ENCODE measurements at places on chromosomes 2 and 18.

DNA sequence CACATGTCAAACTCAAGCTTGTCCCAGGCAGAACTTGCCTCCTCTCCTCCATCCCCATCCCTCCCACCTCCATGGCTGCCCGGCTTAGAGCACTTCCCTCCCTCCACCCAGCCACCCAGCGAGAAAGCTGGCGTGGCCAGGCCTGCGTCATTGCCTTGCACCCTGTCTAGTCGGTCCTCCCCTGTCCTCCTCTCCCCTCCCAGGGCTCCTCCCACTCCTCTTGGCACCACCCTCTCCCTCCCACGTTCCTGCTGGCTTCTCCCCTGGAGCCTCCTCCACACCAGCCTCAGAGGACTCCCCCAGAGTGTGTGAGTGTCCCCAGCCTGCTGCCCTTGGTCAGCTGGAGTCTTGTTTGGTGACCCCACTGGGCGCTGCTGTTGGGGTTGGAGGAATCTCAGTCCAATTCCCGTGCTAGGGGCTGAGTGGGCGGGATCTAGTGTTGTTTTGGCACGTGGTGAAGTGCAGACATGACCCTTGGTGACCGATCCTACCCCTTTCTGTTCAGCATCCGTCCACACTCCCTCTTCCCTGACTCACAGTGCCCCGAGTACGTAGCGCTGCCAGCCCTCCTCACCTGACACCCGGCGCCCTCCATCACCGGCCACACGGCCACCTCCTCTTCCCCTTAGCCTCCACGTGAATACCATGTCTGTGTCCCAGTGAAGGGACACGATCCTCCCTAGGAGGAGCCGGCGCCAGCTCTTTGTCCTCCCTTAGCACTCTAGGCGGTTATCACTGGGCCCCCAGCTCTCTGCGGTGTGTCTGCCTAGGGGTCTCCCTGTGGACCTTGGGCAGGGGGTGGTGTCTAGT is 41.4 kb downstream of the ATP6V1C2 start:
- H3K4me1 ChIP-seq: no peaks in the 10 kb centered on the region
- no peak for DNase-seq
- H3K4me3 ChIP-seq: no peak overlapping the region

- no peak for DNase-seq
- no peaks in the 10 kb centered on the region for H3K27me3 ChIP-seq
- no peak overlapping the region for H3K4me3 ChIP-seq
- no peaks in the 10 kb centered on the region for H3K36me3 ChIP-seq
Observed at GRCh38 chr2:198102856-198103255, 298.5 kb downstream of the PLCL1 start.

- H3K27me3 ChIP-seq: no peaks in the 10 kb centered on the region
- H3K4me3 ChIP-seq: no peak overlapping the region
- no peak overlapping the region for H3K27ac ChIP-seq
- H3K4me1 ChIP-seq: no peaks in the 10 kb centered on the region
- peak; percentile 36 for DNase-seq
Observed at GRCh38 chr2:128473175-128474035, 154.7 kb upstream of the HS6ST1 start.

GRCh38 chr2:169461143-169461542 is 18.2 kb upstream of the BBS5 start:
- no peak overlapping the region for H3K4me3 ChIP-seq
- no peak for DNase-seq
- H3K4me1 ChIP-seq: no peaks in the 10 kb centered on the region
- no peaks in the 10 kb centered on the region for H3K36me3 ChIP-seq
- H3K27me3 ChIP-seq: no peaks in the 10 kb centered on the region
- no peak overlapping the region for H3K27ac ChIP-seq

DNA sequence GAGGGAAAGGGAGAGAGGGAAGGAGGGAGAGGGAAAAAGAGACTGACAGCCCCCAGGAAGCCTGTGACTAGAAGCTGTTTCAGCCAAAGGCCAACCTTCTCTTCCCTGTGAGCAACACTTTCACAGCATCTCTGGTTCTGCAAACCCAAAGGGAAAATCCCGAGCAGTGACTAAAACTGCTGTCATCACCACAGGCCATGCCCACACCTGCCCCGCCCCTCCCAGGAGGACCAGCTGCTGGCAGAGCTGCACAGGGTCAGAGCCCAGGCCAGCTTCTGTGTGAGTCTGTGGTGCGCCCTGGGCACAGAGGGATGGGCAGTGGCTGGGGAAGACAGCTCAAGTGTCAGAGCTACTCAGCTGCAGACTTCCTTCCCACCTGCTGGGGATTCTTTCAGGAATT is 64.9 kb upstream of the OTOS start:
- no peaks in the 10 kb centered on the region for H3K4me1 ChIP-seq
- H3K27ac ChIP-seq: no peak overlapping the region
- H3K27me3 ChIP-seq: no peaks in the 10 kb centered on the region
- no peaks in the 10 kb centered on the region for H3K36me3 ChIP-seq
- DNase-seq: peak; percentile 7
- H3K4me3 ChIP-seq: no peak overlapping the region

- H3K4me3 ChIP-seq: no peak overlapping the region
- no peaks in the 10 kb centered on the region for H3K27me3 ChIP-seq
- DNase-seq: peak; percentile 92
- no peaks in the 10 kb centered on the region for H3K36me3 ChIP-seq
- peaks cover 2% of the 10 kb centered on the region for H3K4me1 ChIP-seq
Observed at GRCh38 chr2:237723602-237724001, 75.0 kb upstream of the RBM44 start.

- H3K4me1 ChIP-seq: no peaks in the 10 kb centered on the region
- no peak overlapping the region for H3K4me3 ChIP-seq
- no peaks in the 10 kb centered on the region for H3K36me3 ChIP-seq
- no peaks in the 10 kb centered on the region for H3K27me3 ChIP-seq
Observed at GRCh38 chr2:204333861-204334260, 211.4 kb upstream of the PARD3B start.

GRCh38 chr2:213422211-213422610 is 137.9 kb downstream of the SPAG16 start:
- no peak overlapping the region for H3K4me3 ChIP-seq
- no peaks in the 10 kb centered on the region for H3K36me3 ChIP-seq
- no peaks in the 10 kb centered on the region for H3K4me1 ChIP-seq
- no peak for DNase-seq
- H3K27ac ChIP-seq: no peak overlapping the region
- no peaks in the 10 kb centered on the region for H3K27me3 ChIP-seq

DNA sequence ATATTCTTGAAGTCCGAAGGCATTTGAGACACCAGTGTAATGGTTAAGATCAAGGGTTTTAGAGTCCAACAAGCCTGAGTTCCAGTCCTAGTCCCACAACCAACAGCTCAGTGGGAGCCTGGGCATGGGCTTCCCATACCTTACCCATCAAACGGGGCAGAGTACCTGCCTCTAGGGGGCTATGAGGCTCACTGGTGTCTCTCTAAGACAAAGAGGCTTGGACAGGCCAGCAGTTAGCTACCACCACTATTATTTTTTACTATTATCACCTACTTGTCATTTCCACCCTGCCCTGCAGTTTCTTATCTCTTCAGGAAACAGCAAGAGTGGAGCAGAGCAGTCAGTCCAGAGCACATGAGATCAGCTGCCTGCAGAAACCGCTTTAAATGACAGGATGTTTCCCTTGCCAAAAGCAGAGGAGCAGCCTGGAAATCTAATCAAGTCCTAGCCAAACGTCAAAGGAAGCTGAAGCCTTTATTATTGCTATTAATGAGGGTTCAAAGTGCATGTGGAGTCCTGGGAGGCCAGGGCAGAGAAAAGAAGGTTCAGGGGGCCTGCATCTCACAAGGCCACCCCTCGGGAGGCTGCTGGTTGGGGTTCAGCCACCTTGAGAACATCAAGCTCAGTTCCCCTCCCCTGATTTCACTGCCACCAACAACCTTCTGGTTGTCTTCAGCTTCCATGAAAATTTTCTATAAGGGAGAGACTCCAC is 66.6 kb downstream of the STPG4 start:
- peaks cover 10% of the 10 kb centered on the region for H3K4me1 ChIP-seq
- no peak overlapping the region for H3K4me3 ChIP-seq
- no peaks in the 10 kb centered on the region for H3K36me3 ChIP-seq
- H3K27ac ChIP-seq: peak overlapping the region; percentile 67

GRCh38 chr2:7952046-7952745 is 729.7 kb upstream of the ID2 start:
- no peaks in the 10 kb centered on the region for H3K4me1 ChIP-seq
- no peaks in the 10 kb centered on the region for H3K36me3 ChIP-seq
- DNase-seq: no peak
- H3K27ac ChIP-seq: no peak overlapping the region
- H3K27me3 ChIP-seq: no peaks in the 10 kb centered on the region
- no peak overlapping the region for H3K4me3 ChIP-seq

DNA sequence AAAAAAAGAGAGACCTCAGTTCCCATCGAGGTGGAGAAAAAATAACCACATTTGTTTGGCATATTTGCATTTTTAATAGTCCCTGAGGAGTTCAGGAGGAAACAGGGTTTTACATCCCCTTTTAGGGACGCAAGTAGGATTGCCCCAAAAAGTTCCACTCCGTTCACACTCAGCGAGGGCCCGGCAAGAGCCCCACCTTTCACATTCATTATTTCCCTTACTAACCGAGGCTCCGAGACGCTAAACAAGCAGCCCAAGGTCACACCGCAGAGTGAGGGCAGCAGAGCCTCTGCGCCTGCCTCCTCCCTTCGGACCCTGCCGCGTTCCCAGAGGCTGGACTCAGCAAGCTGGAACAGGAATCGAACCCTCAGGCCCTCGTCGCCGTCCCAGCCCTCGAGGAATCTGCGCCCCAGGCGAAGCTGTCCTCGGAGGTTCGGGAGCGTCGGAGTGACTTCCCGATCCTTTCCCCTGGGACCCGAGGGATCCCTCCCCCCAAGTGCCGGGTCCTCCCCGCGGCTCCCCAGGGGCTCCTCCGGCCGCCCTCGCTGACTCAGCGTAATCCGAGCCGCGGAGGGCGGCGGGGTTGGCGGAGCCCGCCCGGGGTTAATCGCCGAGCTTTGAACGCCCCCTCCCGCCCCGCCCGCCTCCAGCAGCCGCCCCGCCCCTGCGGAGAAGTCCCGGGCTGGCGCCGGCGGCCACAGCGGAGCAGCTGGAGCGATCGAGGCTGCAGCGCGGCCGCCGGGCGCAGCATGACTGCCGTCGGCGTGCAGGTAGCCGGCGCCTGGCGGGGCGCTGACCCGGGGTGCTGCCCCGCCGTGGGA is at the start of gene TMEM37:
Gene TMEM37 (plus strand): TSS at position 700 of the 821 bp plus-strand sequence. CDS start 50 bp downstream, at position 750.
- peak; percentile 93 for DNase-seq
- H3K4me1 ChIP-seq: peaks cover 19% of the 10 kb centered on the region
- H3K27me3 ChIP-seq: no peaks in the 10 kb centered on the region
- no peaks in the 10 kb centered on the region for H3K36me3 ChIP-seq

DNA sequence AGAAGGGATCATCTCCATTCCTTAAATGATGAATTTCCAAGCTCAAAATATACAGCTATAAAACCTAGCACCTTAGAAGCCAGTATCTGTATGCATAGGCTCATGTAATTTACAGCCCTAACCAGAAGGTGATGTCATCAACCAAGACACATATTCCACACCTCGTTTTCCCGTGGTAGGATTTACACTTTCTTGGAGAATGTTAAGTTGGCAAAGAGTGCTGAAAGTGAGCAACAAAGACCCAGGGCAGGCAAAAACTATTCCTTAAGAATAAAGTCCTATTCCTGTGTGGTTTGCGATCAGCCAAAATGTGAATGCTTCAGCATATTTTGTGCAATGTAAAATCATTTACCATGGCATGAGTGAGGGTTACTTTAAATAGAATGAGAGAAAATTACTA is 247.1 kb downstream of the OSR1 start:
- peak; percentile 25 for DNase-seq
- H3K4me1 ChIP-seq: no peaks in the 10 kb centered on the region
- no peaks in the 10 kb centered on the region for H3K36me3 ChIP-seq
- H3K4me3 ChIP-seq: no peak overlapping the region

DNA sequence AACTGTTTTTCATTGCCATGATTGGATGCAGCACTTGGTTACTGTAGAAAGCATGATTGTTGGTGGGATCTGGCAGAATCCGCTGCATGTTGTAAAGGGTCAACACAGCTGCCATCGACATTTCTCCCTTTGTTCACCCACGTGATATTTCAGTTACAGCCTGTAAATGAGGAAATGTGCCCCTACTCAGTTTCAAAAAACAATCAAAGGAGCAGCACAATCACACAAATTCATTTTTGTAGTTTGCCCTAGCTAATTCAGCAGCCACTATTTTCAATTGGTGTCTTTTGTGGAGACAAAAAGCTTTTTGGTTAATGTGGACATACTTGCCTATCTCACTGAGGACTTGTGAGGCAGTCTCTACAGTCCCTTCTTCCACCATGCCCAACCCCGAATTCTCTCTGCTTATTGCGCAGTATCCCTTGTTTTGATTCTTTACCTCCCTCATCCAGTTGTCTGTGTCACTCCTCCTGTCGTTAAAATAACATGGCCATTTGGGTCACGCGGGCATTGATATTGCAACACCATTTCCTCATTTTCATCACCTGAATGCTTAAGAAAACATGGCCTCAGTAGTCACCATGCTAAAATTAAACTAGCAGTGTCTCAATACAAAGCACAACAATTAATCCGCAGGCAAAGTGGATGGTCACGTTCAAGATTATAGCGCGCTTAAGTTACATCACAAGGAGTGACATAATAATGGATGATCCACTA is 6.4 kb upstream of the PROC start:
- H3K27me3 ChIP-seq: no peaks in the 10 kb centered on the region
- H3K4me1 ChIP-seq: peaks cover 2% of the 10 kb centered on the region
- no peak for DNase-seq
- no peak overlapping the region for H3K4me3 ChIP-seq
- no peak overlapping the region for H3K27ac ChIP-seq

DNA sequence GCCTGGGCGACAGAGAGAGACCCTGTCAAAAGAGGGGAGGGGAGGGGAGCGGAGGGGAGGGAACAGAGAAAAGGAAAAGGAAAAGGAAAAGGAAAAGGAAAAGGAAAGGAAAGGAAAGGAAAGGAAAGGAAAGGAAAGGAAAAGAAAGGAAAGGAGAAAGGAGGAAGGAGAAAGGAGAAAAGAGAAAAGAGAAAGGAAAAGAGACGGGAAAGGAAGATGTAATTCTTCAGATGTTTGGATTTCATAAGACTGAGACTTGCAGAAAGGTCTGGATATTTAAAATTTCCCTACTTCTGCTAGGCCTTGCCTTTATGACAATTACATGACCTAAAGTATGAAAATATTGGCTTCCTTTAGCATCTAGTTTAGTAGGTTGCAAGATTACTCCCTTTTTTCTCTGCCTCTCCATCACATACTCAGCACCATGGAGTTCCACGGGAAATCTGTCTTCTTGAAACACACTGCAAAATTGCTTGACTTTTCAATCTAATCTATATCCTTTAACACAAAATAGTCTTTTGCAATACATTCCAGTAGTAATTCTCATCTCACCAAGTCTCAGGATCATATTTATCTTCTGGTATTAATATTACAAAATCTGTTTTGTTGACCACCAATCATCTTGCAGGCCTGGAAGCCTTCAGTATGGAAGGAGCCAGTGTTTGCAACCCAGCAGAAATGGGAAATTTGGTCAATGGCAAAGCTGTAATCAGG is 383.5 kb downstream of the ZEB2 start:
- no peak for DNase-seq
- no peaks in the 10 kb centered on the region for H3K27me3 ChIP-seq
- H3K4me3 ChIP-seq: no peak overlapping the region
- no peak overlapping the region for H3K27ac ChIP-seq
- H3K36me3 ChIP-seq: no peaks in the 10 kb centered on the region
- H3K4me1 ChIP-seq: peaks cover 2% of the 10 kb centered on the region

DNA sequence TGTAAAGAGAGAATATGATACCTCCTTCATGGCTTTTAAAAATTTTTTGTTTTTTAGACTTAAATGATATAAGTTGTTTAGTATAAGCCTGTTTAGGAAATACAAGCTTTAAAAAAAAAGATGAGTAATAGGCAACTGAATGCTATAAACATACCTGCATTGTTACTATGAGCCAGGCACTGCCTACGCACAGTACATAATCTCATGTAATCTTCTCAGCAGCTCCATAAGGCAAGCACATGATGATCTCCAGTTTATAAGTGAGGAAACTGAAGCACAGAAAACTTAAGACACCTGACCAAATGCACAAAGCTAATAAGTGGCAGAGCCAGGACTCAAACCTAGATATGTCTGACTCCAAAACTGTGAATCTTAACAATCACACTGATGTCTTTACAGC is 156.3 kb upstream of the SLC1A4 start:
- H3K4me3 ChIP-seq: no peak overlapping the region
- no peaks in the 10 kb centered on the region for H3K36me3 ChIP-seq
- H3K27me3 ChIP-seq: no peaks in the 10 kb centered on the region

Measured in mesendoderm (in vitro differentiated cells).